ENCODE measurements at places on chromosomes 1 and 21. TPM values are rescaled to one million over a fixed set of nuclear protein-coding genes. Genes with fewer than 3 reads are reported as not detected.

The NOL9 gene
- total RNA-seq, result 63.2 TPM

The SPRR1B gene
- total RNA-seq, result not detected

DNA sequence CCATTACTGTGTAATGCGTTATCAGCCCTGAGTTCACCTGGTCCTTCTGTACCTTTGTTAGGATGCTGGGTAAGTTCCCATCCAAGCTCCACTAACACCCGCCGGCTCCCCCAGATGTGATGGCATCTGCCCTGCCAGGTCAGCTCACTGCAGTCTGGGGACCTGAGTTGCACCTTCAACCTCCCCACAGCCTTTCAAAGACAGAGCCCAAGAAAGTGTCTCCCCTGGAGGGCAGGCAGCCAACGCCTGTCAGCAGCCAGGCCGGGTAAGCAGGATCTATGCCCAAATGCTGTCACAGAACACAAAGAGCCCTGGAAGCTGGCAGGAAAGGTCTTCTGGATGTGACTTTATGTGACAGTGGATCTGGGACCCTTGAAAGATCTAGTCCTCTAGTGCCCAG is 13.7 kb downstream of the MRAP start:
- no peaks in the 10 kb centered on the region for H3K27me3 ChIP-seq
- H3K4me1 ChIP-seq, result no peaks in the 10 kb centered on the region
- H3K36me3 ChIP-seq, result peaks cover 28% of the 10 kb centered on the region
- DNase-seq, result no peak
- H3K27ac ChIP-seq, result no peak overlapping the region

DNA sequence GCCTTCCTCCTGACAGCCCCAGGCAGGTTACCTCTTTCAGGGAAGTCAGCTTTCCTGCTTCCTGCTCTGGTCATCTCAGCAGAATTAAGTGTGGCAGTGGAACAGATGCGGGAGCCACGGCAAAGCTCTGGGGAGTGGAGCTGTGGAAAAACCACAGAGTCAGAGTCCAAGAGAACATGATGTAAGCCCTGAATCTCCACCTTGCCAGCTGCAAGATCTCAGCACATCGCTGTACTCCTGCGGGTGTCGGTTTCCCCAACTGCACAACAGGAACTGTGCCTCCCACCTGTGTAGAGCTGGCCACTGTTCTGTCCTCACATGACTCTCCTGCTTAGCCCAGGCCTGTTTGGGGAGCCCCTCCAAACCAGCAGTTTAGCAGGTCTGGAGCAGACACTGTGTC is 123.7 kb downstream of the MATN1 start:
- H3K27ac ChIP-seq, result no peak overlapping the region
- H3K27me3 ChIP-seq, result peaks cover 32% of the 10 kb centered on the region
- no peaks in the 10 kb centered on the region for H3K36me3 ChIP-seq
- no peak for DNase-seq
- H3K4me3 ChIP-seq, result no peak overlapping the region
- H3K4me1 ChIP-seq, result no peaks in the 10 kb centered on the region

DNA sequence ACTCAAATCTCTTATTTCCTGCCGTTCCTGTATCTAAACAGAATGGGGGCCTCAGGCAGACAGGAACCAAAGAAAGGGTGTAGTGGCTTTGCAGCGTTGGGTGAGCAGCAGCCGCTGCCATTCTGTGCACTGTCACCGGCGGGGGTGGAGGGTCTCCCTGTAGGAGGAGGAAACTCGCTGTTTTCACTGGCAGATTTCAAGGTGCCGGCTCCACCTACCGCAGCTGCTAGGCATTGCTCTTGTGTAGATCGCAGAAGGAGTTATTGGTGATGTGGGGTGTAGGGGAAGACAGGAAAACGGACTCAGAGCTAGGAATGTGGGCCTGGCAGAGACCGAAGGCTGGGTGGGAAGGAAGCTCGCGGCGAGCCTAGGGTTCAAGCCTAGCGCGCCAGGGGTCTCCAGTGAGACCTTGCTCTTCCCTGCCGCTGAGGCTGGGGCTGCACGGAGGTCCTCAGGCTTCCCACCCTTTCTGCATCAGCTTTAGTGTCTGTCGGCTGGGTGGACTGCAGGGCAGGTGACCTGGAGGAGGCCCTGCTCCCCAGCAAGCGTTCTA is 20.8 kb downstream of the ATP5PO start:
- H3K4me1 ChIP-seq, result peaks cover 9% of the 10 kb centered on the region
- peak overlapping the region; percentile 9 for H3K4me3 ChIP-seq
- peak; percentile 47 for DNase-seq
- no peak overlapping the region for H3K27ac ChIP-seq
- H3K27me3 ChIP-seq, result no peaks in the 10 kb centered on the region
- peaks cover under 1% of the 10 kb centered on the region for H3K36me3 ChIP-seq

DNA sequence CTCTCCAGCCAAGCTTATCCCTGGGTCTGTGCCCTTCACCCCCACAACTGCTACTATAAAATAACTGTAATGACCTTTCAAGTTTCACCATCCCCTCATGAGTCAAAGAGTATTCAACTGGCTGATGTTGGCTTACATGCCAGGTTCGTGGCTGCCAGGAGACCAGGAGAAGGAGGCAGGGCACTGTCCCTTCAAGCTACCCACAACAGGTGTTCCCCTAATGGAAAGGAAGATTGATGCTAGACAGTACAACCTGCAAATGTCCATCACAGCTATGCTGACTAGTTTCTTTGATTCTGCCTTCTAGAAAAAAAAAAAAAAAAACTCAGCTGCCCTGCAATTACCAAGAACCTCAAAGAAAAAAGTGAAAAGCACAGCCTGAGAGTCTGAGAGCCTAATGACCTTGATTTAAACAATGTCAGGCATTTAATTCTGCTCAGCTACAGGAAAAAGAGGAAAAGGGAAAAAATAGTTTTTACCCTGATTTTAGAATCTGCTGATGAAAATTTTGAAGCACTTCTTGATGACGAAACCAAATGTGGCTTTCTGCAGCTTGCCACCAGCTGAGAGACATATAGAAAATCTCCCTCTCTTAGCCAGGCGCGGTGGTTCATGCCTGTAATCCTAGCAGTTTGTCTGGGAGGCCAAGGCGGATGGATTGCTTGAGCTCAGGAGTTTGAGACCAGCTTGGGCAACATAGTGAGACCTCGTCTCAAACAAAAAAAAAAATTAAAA is 82.7 kb upstream of the ROR1 start:
- H3K4me1 ChIP-seq, result no peaks in the 10 kb centered on the region
- H3K27me3 ChIP-seq, result no peaks in the 10 kb centered on the region
- no peaks in the 10 kb centered on the region for H3K36me3 ChIP-seq
- no peak overlapping the region for H3K27ac ChIP-seq
- H3K4me3 ChIP-seq, result no peak overlapping the region

DNA sequence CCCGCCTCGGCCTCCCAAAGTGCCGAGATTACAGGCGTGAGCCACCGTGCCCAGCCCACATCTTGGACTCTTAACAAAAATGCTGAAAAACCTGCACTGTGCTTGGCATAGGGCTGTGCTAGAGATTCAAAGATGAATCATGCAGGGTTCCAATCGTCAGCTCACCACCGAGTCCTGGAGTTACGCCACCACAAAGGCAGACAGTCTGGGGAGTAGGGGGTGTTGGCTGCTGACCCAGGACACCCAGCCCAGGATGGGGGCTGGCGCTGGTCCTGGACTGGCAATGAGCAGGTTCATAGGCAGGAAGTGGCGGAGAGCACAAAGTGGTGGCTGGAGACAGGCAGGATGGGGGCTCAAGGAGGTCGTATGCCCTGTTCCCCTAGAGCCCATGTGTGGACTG is 16.0 kb downstream of the PSRC1 start:
- H3K27me3 ChIP-seq, result peaks cover 5% of the 10 kb centered on the region
- H3K4me1 ChIP-seq, result peaks cover 7% of the 10 kb centered on the region
- H3K4me3 ChIP-seq, result no peak overlapping the region
- peaks cover 10% of the 10 kb centered on the region for H3K36me3 ChIP-seq

DNA sequence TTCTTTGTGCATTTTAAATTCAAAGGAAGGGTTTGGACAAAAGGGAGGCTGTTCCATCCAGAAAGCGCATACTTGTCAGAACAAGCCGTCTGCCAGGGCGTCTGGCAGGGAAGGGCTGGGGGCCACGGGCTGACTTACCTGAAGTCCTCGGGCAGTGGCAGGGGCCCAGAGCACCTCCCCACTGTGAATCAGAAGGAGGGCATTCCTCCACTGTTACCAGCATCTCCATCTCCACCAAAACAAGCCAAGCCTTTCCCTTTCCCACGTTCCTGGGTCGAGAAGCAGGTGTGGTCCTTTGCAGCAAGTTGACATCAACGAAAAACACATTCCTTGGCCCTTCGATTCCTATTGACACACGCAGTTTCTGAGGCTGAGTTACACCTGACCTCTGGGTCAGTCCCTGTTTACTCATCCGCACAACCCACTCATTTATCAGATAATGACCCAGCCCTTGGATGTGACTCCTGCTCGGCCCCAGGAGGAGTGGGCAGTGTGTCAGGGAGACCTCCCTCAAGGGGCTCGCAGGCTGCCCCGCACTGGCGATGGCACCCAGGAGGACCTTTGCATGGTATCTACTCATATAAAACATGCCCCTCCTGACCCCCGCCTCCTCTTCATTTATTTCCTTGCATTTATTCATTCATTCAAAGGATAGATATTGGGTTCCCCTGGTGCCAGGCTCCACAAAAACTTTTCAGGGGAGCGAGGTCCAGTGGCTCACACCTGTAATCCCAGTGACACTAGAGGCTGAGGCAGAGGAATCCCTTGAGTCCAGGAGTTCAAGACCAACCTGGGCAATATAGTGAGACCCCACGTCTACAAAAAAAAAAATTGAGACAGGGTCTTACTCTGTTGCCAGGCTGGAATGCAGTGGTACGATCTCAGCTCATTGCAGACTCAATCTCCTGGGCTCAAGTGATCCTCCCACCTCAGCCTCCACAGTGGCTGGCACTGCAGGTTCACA is 60.2 kb downstream of the TOMM20 start:
- H3K36me3 ChIP-seq, result no peaks in the 10 kb centered on the region
- H3K27me3 ChIP-seq, result peaks cover 3% of the 10 kb centered on the region
- no peak overlapping the region for H3K27ac ChIP-seq
- peaks cover 2% of the 10 kb centered on the region for H3K4me1 ChIP-seq
- H3K4me3 ChIP-seq, result no peak overlapping the region
- DNase-seq, result no peak

GRCh38 chr1:14435368-14436023 is 163.0 kb upstream of the KAZN start:
- DNase-seq, result no peak
- H3K27ac ChIP-seq, result no peak overlapping the region
- H3K4me3 ChIP-seq, result no peak overlapping the region
- H3K36me3 ChIP-seq, result no peaks in the 10 kb centered on the region
- H3K27me3 ChIP-seq, result no peaks in the 10 kb centered on the region

DNA sequence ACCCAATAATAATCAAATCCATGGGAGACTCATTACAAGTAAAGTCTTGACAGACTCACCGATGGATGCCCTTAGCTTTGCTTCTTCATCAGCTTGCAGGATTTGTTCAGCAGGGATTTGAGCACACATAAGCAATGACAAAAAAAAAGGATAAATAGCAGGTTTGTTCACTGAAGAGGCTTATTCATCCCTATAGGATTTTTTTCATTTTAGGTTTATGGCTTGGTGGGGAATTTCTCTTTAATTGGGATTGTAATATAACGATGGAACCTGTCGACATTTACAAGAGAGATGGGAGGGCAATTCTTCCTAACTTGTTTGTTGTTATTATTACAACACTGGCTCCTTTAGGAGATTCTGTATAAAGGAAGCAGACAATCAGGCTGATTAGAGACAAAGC is 649.1 kb upstream of the PLXNA2 start:
- H3K36me3 ChIP-seq, result no peaks in the 10 kb centered on the region
- H3K27ac ChIP-seq, result no peak overlapping the region
- DNase-seq, result no peak
- H3K4me3 ChIP-seq, result no peak overlapping the region
- H3K27me3 ChIP-seq, result no peaks in the 10 kb centered on the region

- H3K27me3 ChIP-seq, result no peaks in the 10 kb centered on the region
- no peaks in the 10 kb centered on the region for H3K36me3 ChIP-seq
- no peaks in the 10 kb centered on the region for H3K4me1 ChIP-seq
- H3K27ac ChIP-seq, result no peak overlapping the region
- H3K4me3 ChIP-seq, result peak overlapping the region; percentile 3
Observed at GRCh38 chr21:41564871-41565274, 56.9 kb upstream of the TMPRSS2 start.

- H3K4me3 ChIP-seq, result no peak overlapping the region
- H3K27me3 ChIP-seq, result peaks cover 2% of the 10 kb centered on the region
- H3K27ac ChIP-seq, result no peak overlapping the region
- DNase-seq, result no peak
- peaks cover 12% of the 10 kb centered on the region for H3K36me3 ChIP-seq
- peaks cover 56% of the 10 kb centered on the region for H3K4me1 ChIP-seq
Observed at GRCh38 chr1:225844236-225845061, 34.5 kb downstream of the EPHX1 start.

DNA sequence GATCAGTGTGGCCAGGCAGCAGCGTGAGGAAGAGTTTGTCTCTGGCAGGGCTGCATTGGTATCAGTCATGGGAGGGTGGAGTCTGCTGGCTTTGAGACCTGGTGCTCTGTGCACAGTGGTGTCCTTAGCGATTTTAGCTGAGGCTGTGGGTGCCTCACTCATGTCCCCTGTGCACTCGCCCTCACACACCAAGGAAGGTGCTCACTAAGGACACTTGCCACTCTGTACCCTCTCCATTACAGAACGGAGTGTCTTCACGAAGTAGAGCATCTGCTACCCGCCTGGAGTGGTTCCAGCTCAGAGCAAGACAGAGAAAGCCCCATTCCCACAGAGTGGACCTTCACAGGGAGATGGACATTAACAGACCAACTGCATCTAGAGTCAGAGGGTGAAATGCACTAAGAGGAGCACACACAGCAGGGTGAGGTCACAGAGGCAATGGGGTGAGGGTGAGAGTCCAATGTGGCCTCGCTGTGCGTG is 117.9 kb downstream of the MATN1 start:
- no peaks in the 10 kb centered on the region for H3K4me1 ChIP-seq
- H3K27ac ChIP-seq, result no peak overlapping the region
- H3K36me3 ChIP-seq, result no peaks in the 10 kb centered on the region
- H3K27me3 ChIP-seq, result no peaks in the 10 kb centered on the region
- DNase-seq, result no peak
- no peak overlapping the region for H3K4me3 ChIP-seq

The OR10X1 gene
- not detected for total RNA-seq

GRCh38 chr1:168229893-168230292 is 4.1 kb downstream of the SFT2D2 start:
- no peak overlapping the region for H3K4me3 ChIP-seq
- H3K27ac ChIP-seq, result no peak overlapping the region
- H3K36me3 ChIP-seq, result peaks cover 32% of the 10 kb centered on the region

DNA sequence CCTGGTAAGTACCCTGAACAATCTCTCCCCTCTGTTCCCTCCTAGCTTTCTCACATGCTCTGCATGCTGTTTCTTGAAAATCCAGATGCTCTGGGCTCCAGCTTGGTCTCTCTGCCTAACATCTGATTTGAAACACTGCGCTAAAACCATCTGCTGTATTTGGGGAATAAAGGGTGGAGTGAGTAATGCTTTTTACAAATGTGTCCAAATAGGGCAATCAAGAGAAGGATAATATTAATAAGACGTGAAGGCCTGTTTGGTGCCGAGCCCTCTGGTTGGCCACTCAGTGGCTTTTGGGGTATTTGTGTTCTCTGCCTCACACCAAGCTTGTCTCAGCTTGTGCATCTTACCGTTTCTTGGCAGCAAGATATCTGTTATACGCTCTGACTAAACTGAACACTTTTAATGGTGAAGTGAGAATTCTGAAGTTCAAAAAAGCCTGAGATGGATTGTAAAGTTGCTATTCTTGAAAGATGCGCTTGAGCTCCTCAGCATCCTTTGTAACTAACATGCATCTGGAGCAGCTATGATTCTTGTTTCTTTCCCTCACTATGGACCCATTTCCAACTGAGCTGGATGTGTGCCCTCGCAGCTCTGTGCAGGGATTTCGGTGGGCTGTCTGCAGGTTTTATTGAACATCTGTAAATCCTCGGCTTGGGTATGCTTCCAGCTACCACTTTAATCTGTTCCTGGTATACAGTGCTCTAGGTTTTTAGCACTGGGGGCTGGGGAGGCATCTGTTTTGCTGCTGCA is 269.4 kb downstream of the RWDD3 start:
- no peak for DNase-seq
- no peak overlapping the region for H3K27ac ChIP-seq
- H3K4me3 ChIP-seq, result no peak overlapping the region
- no peaks in the 10 kb centered on the region for H3K27me3 ChIP-seq
- H3K4me1 ChIP-seq, result no peaks in the 10 kb centered on the region

The CLCA4 gene
- total RNA-seq, result not detected

The FCGR2B gene
- total RNA-seq, result 1.7 TPM

Data from T-cell (primary cell).